Endothelial cell of umbilical vein (primary cell): ENCODE measurements at places on chromosomes 3 and 15. TPM values are rescaled to one million over a fixed set of nuclear protein-coding genes. Genes with fewer than 3 reads are reported as not detected.
A peak's percentile ranks its signal among the peaks of the same experiment; 100 is the strongest.

DNA sequence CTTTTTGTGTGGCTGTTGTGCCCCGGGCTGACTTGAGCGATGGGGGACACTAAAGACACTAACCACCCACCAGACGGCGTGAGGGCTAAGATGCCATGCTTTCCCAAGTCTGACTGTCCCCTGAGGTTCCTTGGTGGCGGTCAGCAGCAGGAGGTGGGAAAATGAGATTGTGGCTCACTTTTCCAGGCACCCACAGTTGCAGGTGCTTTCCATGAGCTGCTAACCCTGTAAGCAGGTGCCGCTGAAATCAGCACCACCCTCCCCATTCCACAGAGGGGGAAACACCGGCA, 17.7 kb downstream of the PRR23E start:
- no peak overlapping the region for H3K4me3 ChIP-seq
- H3K27me3 ChIP-seq, result no peaks in the 10 kb centered on the region
- no peaks in the 10 kb centered on the region for H3K36me3 ChIP-seq
- no peaks in the 10 kb centered on the region for H3K4me1 ChIP-seq
- no peak overlapping the region for H3K27ac ChIP-seq

- no peak overlapping the region for H3K27ac ChIP-seq
- no peaks in the 10 kb centered on the region for H3K36me3 ChIP-seq
- H3K4me1 ChIP-seq, result peaks cover 4% of the 10 kb centered on the region
- H3K27me3 ChIP-seq, result peaks cover 6% of the 10 kb centered on the region
- no peak for DNase-seq
Measured at GRCh38 chr3:194381460-194381875, 11.9 kb upstream of the LRRC15 start.

DNA sequence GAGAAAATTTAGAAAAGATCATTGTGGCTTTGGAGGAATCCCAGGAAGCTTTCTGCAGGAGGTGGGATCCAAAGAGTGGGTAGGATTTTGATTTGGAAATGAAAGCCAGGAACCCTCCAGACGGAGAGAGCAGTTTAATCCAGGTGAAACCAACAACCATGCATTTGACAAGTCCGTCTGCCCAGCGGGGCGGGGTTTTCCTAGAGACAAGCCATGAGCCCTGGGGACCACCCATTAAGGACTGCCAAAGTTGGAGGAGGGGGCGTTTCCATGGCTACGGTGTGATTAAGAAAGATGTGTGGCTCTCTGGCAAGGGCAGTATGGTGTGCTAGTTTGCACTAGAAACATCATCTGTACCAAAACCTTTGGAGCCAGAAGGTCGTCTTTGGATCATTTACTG, 53.4 kb downstream of the SRGAP3 start:
- H3K4me1 ChIP-seq, result no peaks in the 10 kb centered on the region
- no peak overlapping the region for H3K4me3 ChIP-seq
- H3K27me3 ChIP-seq, result peaks cover 3% of the 10 kb centered on the region
- no peak overlapping the region for H3K27ac ChIP-seq
- no peak for DNase-seq

GRCh38 chr3:37200141-37200540, 25.8 kb upstream of the LRRFIP2 start:
- H3K36me3 ChIP-seq, result no peaks in the 10 kb centered on the region
- H3K27ac ChIP-seq, result no peak overlapping the region
- no peak for DNase-seq
- H3K27me3 ChIP-seq, result peaks cover 5% of the 10 kb centered on the region
- H3K4me1 ChIP-seq, result no peaks in the 10 kb centered on the region
- H3K4me3 ChIP-seq, result no peak overlapping the region

- no peak overlapping the region for H3K4me3 ChIP-seq
- H3K4me1 ChIP-seq, result no peaks in the 10 kb centered on the region
- DNase-seq, result no peak
- no peaks in the 10 kb centered on the region for H3K36me3 ChIP-seq
Measured at GRCh38 chr3:54283470-54283869, 161.1 kb downstream of the CACNA2D3 start.

- no peaks in the 10 kb centered on the region for H3K4me1 ChIP-seq
- no peaks in the 10 kb centered on the region for H3K27me3 ChIP-seq
- H3K27ac ChIP-seq, result no peak overlapping the region
- no peak overlapping the region for H3K4me3 ChIP-seq
- no peaks in the 10 kb centered on the region for H3K36me3 ChIP-seq
- DNase-seq, result no peak
Measured at GRCh38 chr3:191005790-191006189, 143.3 kb upstream of the GMNC start.

GRCh38 chr15:60760646-60761504, 281.9 kb upstream of the ICE2 start:
- no peaks in the 10 kb centered on the region for H3K27me3 ChIP-seq
- H3K4me3 ChIP-seq, result no peak overlapping the region
- H3K27ac ChIP-seq, result no peak overlapping the region
- H3K36me3 ChIP-seq, result no peaks in the 10 kb centered on the region
- peaks cover 14% of the 10 kb centered on the region for H3K4me1 ChIP-seq

DNA sequence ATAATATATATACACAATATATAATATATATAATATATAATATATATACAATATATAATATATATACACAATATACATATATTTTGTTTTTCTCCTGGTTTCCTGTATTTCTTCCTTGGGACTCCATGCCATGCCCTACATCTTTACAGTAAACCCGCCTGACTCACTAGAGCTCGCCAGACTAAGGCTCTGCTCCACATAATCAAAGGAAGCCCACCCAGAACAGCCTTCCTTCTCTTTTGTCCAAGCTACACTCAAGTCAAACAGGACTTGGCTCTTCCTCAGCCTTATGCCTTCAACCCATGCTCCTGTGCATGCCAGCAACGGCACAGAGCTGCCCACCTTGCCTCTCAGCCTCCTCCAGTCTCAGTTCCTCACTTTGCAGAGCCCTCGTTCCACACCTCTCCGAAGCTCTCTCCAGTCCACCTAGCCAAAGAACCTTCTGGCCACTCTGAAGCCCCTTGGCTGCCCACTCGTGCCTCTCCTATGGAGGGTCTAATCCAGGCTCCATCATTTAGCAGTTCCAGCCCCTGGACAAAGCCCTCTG, 109.1 kb downstream of the RFTN1 start:
- no peak overlapping the region for H3K4me3 ChIP-seq
- no peak for DNase-seq
- H3K27me3 ChIP-seq, result no peaks in the 10 kb centered on the region
- H3K27ac ChIP-seq, result no peak overlapping the region

DNA sequence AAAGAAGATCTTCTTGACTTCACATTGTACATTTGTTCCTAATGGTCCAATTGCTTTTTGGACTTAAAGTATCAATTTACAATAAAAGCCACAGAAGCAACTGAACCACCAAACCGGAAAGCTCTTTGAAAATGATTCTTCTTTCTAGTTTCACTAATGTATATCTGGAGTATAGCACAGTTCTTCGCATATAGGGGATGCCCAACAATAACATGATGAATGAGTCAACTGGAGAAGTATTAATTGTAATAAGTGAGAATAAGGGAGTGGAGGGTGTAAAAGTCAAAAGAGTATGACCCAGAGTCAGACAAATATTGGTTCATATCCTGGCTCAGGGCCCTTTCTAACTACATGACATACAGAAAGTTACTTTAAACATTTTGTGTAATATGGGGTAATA, 425.2 kb downstream of the ZBTB20 start:
- H3K27ac ChIP-seq, result no peak overlapping the region
- no peaks in the 10 kb centered on the region for H3K4me1 ChIP-seq
- H3K36me3 ChIP-seq, result no peaks in the 10 kb centered on the region
- DNase-seq, result no peak
- no peak overlapping the region for H3K4me3 ChIP-seq

GRCh38 chr3:68007621-68008226, 353.3 kb upstream of the SUCLG2 start:
- no peaks in the 10 kb centered on the region for H3K36me3 ChIP-seq
- no peaks in the 10 kb centered on the region for H3K27me3 ChIP-seq
- H3K27ac ChIP-seq, result no peak overlapping the region
- DNase-seq, result no peak
- no peak overlapping the region for H3K4me3 ChIP-seq

GRCh38 chr3:143265501-143266070, 146.0 kb downstream of the CHST2 start:
- H3K4me1 ChIP-seq, result no peaks in the 10 kb centered on the region
- H3K36me3 ChIP-seq, result no peaks in the 10 kb centered on the region
- no peak for DNase-seq
- no peaks in the 10 kb centered on the region for H3K27me3 ChIP-seq

- H3K27me3 ChIP-seq, result no peaks in the 10 kb centered on the region
- no peak overlapping the region for H3K4me3 ChIP-seq
- no peak overlapping the region for H3K27ac ChIP-seq
- H3K36me3 ChIP-seq, result no peaks in the 10 kb centered on the region
- H3K4me1 ChIP-seq, result peaks cover under 1% of the 10 kb centered on the region
Measured at GRCh38 chr15:71301958-71302621, 186.8 kb downstream of the THSD4 start.

DNA sequence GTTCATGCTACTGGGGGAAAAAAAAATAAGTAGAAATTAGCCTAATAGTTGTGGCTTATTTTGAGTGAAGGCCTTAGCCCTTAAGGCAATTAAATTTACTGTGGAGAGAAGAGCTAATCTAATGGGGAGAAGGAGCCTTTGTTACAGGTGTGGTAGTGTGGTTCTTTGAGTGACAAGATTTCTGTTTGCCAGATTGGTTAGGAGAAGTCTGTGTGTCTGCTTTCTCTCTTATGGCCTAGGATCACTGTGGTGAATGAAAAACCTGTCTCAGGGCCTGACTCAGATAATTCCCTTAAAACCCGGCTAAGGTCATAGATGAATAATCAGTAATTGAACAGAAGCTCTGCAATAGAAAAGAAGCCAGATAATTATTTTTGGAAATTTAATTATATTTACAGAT, 27.0 kb downstream of the OPA1 start:
- H3K27ac ChIP-seq, result no peak overlapping the region
- peaks cover 7% of the 10 kb centered on the region for H3K4me1 ChIP-seq
- H3K27me3 ChIP-seq, result no peaks in the 10 kb centered on the region

DNA sequence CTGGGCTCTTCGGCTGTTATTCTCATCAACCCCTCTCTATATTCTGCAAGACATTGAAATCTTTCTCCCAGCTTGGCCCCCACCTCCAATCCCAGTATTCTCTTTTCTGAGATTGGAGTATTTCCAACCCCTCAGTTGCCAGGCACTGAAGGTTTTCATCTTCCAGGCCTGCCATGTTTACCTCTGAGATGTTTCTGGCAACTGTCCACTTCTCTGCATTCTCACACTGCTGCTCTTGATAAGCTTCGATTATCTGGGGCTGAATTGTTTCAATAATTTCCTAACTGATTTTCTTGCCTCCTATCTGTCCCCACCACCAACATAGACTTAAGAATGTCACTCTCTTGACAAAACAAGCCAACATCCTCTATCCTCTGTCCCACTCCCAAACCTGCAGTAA, 1.4 kb upstream of the GPR156 start:
- DNase-seq, result no peak
- peaks cover 24% of the 10 kb centered on the region for H3K27me3 ChIP-seq
- H3K27ac ChIP-seq, result no peak overlapping the region
- peaks cover 3% of the 10 kb centered on the region for H3K4me1 ChIP-seq
- H3K36me3 ChIP-seq, result no peaks in the 10 kb centered on the region

GRCh38 chr15:41970456-41970855, 1.9 kb downstream of the EHD4 start:
- peak overlapping the region; percentile 97 for H3K4me3 ChIP-seq
- peaks cover 47% of the 10 kb centered on the region for H3K4me1 ChIP-seq
- no peaks in the 10 kb centered on the region for H3K27me3 ChIP-seq
- H3K36me3 ChIP-seq, result no peaks in the 10 kb centered on the region
- no peak for DNase-seq

DNA sequence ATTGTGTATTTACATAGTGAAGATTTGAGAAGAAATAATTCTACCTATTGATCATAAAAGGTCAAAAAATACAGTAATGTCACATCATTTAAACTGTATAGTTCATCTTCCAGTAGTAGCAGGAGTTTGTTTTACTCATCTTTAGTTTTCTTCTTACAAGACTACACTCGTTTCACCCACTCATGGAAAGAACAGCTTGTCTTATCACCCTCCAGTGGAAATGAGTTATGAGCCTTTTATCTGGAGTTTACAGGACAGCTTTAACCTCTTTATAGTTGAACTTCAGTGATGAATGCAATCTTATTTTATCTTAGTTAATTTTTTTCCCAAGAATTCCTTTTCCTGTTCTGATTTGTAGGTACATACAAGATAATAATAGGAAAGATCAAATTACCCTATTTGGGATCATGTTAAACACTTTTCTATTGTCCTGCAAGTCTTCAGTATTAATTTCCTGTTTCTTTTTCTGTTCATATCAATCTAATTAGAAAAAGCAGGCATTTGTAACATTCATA, 36.8 kb downstream of the RBMS3 start:
- H3K4me1 ChIP-seq, result peaks cover 3% of the 10 kb centered on the region
- peak; percentile 58 for DNase-seq
- no peak overlapping the region for H3K27ac ChIP-seq
- no peaks in the 10 kb centered on the region for H3K36me3 ChIP-seq
- no peak overlapping the region for H3K4me3 ChIP-seq
- no peaks in the 10 kb centered on the region for H3K27me3 ChIP-seq

DNA sequence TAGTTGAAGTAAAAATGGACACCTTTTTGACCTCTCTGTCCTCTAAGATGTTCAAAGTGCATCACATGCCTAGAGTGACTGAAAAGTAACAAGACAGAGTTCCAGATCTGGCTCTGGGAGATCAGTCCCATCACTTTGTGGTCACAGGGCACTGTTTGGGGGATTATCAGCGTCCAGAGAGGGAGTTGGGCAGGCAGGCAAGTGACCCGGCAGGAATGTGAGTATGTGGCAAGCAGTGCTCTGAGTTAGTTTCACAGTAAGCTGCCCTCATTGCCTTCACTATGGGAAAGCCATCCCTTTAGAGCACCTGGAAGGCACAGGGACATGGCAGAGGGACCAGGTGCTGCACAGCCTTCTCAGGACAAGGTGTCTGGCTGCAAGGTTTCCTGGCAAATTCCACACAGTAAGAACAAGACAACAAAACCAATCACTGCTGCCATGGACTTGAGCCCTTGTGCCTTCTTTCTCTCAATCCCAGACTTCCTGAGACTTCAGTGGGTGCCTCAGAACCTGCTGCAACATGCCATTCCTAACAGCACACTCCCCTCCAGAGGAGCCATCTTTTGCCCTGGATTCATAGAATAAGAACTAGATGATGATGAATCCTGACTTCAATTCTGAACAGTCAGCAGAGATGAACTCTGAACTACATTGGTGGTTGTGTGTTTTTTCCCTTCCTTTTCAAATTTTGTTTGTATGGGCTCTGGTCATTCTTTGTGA, 55.2 kb downstream of the TIPARP start:
- H3K4me1 ChIP-seq, result no peaks in the 10 kb centered on the region
- no peaks in the 10 kb centered on the region for H3K27me3 ChIP-seq
- no peaks in the 10 kb centered on the region for H3K36me3 ChIP-seq
- no peak for DNase-seq
- no peak overlapping the region for H3K27ac ChIP-seq

Gene ARGFX
- total RNA-seq, result not detected in 2 replicates

Gene ITIH4
- 0.60 and 2.4 TPM in 2 replicates for total RNA-seq

Gene SAMD7
- not detected in 2 replicates for total RNA-seq

Gene PLSCR5
- not detected in 2 replicates for total RNA-seq

Gene LRTM1
- total RNA-seq, result not detected in 2 replicates

Gene ANKRD63
- not detected in 2 replicates for total RNA-seq

Gene SEMA5B
- total RNA-seq, result 0.07 and 0.44 TPM in 2 replicates

Gene STRIT1
- not detected in 2 replicates for total RNA-seq

Gene AGTR1
- not detected in 2 replicates for total RNA-seq

Gene IGF1R
- 50.9 and 59.1 TPM in 2 replicates for total RNA-seq

Gene NANOGP8
- not detected in 2 replicates for total RNA-seq
